ENCODE measurements at places on chromosomes 1 and 21.

DNA sequence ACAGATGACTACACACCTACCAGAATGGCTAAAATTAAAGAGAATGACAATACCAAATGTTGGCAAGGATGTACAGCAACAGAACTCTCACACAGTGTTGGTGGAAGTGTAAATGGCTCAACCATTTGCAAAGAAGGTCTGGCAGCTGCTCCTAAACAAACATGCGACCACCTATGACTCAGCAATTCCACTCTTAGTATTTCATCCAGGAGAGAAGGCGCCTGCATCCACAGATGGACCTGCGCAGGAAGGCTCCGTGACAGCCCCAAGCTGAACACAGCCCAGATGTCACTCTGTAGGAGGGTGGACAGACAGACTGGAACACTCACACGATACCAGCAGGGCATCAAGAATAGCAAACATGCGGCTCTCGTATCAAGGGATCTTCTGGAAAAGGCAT lies 6.7 kb downstream of the PTTG1IP start:
- no peak for DNase-seq

DNA sequence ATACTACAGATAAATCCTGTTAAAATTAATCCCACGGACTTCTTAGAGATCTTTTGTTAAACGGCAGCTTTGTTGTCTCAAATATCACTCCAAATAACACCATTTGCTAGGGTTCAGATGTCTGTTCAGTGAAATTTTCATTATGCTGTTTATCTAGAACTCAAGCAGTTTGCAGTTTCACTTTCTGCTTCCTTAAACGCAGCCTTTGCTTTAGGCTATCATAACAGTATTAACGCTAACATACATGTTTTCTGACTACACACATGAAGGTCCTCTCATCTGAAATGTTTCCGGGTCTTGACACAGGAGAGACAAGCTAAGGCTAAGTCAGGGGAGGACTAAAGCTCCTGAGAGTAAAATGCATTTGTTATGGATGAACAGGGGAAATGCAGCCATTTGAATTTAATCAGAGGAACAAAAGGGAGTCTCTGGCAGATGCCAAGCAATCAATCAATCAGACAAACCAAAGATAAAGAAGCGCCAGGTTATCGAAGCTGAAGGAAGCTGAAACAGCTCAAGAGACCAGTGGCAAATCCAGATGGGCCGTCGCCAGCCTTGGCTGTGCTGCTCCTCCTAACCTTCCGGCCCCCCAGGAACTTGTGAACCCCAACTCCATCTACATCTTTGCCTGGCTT lies 16.9 kb downstream of the CCSAP start:
- no peak for DNase-seq

DNA sequence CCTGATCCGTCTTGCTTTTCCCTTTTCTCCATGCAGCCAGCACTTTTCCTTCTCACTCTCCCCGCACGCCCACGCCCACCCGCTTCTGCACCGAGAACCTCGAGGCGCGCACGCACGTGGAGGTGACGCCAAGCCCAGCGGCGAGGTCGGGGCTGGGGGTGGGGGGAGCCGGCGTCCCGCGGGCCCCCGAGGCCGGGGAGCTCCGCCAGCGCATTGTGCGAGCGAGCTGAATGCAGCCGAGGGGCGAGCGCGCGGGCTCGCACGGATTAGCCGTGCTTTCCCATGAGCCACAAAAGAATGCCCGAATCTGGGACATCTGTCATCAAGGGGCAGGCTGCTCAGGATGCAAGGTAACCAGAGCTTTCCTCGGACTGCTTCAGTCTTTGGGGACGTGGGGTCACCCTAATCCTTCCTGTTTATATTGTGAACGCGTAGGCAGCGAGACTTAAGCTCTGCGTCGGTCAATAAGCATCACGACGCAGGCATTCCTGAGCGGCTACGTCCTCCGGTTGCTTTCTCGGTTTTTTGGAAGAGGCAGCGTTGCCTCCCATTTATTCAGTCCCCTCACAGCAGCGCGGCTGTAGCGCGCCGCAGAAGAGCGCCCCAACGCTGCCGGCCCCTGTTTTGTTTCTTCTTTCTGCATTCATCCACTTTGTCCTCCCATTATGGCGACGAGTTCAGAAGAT lies 67.3 kb upstream of the AKT3 start:
- DNase-seq: no peak

DNA sequence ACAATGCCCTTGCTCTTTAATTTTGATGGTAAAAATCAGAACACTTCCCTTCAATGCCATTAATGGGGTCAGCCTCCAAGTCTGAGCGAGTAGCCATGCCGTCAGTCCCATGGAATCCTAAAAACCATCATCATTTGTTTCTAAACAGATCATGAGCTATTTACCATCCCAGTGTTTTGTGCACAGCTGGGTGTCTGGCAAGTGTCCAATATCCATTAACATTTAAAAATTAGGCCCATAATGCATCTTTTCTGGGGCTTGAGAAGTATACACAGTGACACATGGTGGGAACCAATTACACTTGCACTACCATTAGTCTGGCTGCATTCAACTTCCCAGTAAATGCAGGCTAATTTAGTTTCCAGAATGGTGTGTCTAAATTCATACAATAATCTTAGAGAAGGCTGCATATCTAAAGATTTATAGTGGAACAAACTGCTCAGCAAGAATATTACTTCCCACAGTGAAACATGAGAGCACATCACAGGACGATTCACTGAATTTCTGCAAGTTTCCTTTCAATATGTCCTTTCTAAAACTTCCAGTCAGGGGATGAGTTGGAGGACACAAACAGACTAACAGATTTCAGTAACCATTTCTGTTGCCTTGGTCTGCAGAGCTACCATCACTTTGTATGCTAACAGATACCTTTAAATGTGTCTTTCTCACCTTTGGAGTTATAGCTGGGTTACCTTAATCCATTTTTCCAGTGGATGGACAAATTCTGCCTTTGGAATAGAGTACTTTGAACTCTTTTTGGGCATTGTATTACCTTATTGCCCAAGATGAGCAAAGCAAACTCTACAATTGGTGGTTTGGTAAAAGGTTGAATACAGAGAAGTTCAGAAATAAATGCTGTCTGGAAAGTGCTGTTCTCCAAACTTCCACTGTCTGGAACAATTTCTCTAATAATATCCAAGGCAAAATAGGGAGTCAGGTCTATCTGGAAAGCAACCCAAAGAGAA lies 258.0 kb downstream of the PTBP2 start:
- DNase-seq: no peak

DNA sequence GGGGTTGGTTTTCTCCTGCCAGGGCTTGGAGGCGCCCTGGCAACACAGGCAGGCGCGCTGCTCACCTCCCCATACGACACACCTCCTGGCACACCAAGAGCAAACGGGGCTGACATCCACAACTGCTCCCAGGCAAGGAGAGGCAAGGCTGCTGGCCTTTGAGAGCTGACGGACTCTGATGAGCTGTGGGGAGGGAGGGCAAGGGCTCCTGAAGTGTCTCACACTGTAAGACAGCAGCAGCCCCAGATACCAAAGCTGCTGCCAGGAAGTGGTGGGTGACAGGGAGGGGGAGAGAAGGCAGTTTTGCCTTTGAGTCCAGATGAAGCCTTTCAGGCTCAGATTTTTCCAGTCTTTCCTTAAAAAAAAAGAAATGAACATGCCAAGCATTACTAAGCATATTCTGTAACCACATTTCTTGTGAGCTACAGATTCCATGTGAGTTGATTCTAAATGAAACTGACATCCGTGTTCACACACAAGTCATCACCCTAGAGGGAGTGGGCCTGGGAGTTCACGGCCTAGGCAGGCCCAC lies 24.3 kb downstream of the PGBD5 start:
- no peak for DNase-seq

DNA sequence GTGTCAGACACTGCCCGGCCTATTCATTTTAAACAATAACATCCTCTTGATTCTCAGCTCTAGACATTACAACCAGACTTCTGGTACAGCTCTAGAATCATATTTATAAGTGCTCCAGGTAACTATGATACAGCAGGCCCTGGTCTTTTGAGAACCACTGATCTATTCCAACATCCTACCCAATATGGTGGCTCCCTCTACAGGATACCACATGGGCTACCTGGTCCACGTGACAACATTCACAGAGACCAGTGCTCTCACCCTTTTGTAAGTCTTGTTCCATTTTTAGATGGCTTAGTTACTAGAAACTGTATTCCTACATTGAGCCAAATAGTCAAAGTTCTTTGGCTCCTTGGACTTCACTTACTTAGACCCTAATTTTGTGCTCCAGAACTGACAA lies 102.9 kb downstream of the PTPN14 start:
- DNase-seq: no peak

- no peak for DNase-seq
These were observed 95.6 kb downstream of the ZNF281 start for GRCh38 chr1:200314085-200314750.

DNA sequence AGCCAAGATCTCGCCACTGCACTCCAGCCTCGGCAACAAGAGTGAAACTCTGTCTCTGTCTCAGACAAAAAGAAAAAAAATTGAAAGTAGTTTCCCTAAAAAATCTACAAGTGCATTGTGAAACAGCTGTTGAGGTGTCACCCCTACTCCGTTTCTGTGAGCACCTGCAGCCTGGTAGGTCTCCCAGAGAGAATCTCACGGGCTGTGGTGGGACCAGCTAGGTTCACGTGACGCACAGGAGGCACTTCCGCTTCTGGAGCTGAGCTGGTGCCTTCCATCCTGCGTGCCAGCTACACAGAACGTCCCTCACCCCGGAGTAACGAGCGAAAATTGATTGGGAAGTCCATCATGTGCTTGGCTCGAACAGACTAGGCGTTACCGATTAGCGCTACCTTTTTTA lies 66.8 kb downstream of the COL24A1 start:
- DNase-seq: no peak

DNA sequence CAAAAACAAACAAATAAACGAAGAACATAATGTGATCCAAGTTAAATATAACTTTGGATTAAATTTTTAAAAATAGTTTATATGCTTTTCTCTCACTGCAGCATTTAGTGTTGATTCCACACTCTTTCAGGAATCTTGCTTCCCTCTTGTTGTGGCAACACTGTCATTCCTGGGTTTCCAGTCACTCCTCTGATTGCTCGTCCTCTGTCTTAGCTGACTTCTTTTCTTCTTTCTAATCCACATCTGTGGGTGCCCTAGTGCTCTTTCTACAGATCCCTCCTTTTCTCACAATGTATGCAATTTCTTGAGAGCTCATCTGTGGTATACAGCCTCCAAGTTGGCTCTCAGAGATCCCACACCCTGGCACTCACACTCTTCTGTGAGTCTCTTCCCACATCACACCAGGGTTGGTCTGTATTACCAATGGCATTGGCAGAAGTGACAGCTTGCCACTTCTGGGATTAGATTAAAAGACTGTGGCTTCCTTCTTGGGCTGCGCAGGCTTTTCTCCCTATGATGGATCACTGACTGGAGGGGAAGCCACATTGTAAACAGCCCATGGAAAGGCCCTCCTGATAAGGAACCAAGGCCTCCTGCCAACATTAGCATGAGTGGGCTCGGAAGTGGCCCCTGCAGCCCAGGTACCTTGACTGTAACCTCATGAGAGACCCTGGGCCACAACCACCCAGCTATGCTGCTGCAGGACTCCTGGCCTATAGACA lies 11.5 kb upstream of the MYOC start:
- no peak for DNase-seq

DNA sequence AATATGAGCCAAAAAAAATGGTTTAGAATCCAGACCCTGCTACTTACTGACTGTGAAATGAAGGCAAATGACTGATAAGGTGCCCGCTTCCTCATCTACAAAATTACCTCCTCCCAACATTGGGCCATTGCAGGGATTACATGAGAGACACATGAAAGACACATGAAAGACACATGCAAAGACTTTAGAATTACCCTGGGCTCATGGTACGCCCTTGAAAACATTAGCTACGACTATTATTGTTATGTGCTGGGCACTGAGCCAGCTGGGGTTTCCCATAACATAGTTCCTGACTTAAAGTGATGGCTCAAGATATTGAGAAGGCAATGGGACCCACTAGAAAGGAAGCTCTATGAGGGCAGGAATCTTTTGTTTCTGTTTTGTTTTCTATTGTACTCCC lies 43.7 kb upstream of the KANK4 start:
- DNase-seq: no peak

DNA sequence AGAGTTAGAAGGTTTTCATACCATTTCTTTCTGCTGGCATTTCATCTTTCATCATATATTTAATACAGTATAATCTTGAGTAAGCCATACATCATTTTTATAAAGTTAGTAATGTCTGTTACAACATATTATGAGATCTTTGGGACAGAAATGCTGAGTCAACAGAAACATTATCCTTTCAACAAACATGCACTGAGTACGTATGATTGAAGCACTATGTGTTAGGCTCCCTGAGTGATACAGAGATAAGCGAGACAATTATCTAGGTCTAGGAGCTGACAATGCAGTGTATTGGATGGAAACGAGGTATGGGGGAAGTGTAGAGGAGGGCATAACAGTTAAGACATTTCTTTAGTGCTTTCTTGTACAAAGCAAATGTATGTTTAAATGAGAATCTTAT lies 19.7 kb upstream of the GPR52 start:
- DNase-seq: no peak

DNA sequence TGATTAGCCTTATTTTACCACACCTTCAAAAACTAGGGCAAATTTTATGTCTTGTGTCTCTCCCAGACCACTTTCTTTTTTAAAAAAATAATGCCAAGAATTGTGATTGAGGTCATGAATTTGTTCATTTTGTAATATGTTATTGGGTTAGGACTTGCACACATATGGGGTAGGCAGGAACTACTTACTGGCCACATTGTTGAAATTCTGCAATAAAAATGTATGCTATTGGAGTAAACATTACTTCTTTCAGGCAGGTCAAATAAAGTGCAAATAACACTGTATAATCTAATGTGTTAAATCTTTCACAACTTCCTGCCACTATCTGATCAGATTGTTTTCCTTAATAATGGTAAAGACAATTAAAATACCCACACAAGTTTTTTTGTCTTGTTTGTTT lies 166.6 kb upstream of the COL11A1 start:
- no peak for DNase-seq

DNA sequence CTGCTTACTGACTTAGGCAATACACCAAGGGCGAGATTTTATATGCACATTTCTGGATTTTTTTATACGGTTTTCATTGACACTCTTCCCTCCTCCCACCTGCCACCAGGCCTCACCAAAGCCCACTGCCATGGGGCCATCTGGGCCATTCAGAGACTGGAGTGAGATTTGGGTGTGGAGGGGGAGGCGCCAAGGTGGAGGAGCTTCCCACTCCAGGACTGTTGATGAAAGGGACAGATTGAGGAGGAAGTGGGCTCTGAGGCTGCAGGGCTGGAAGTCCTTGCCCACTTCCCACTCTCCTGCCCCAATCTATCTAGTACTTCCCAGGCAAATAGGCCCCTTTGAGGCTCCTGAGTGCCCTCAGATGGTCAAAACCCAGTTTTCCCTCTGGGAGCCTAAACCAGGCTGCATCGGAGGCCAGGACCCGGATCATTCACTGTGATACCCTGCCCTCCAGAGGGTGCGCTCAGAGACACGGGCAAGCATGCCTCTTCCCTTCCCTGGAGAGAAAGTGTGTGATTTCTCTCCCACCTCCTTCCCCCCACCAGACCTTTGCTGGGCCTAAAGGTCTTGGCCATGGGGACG lies 57.9 kb downstream of the LACTBL1 start:
- no peak for DNase-seq

Data from NCI-H510A (cell line).